ENCODE measurements at places on chromosomes 6 and 20.

DNA sequence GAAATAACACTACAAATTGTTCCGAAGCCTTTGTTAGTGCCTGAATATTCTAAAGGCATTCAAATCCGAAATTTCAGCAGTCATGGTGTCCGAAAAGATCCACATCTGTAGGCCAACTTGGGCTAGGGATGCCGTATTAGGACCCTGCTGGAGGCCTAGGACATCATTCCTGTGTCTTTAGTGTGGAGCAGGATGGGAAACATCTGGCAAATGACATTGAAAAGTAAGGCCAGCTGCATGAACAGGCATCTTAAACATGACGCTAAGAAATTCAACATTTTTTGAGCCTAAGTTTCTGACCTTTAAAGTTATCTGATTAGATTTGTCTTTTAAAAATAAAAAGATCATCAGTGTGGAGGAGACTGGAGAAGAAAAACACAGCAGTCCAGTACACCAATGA is 91.3 kb downstream of the MYLK4 start:
- no peak overlapping the region for H3K4me3 ChIP-seq
- H3K27ac ChIP-seq: no peak overlapping the region
- H3K4me1 ChIP-seq: peaks cover 12% of the 10 kb centered on the region
- no peaks in the 10 kb centered on the region for H3K27me3 ChIP-seq

DNA sequence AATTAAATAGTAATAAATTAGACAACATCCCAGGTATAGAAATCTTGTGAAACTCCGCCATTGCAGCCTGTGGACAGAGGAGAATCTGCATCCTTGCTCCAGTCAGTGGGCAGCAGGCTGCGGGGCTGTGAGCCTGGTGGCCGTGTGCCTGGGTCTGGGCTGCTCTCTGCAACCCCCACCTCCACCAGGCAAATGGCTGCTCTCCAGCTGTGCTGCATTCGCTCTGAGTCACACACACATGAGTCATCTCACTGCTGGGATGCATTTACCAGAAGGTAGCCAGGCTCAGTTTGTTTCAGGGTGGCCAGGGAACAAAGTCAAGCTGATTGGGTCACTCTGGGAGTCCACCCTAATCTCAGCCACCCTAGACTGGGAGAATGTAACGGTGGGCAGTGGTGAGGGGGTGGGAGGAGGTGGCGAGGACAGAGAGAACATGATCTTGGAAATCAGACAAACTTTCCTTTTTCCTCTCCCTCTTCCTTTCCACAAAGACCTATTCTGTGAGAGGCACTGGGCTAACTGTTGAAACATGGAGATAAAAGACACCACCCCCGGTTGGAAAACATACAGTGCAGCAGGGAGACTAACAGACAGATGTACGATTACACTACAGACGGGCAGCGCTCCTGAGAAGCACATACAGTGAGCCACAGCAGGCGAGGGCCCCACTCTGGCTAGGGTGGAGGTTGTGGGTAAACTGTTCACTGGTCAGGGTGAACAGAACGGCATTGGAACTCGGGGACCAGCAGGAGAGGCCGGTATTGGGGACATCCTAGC is 59.2 kb downstream of the TRAM2 start:
- peak; percentile 79 for DNase-seq
- H3K27ac ChIP-seq: peak overlapping the region; percentile 35
- peaks cover 13% of the 10 kb centered on the region for H3K4me1 ChIP-seq
- H3K36me3 ChIP-seq: peaks cover 5% of the 10 kb centered on the region
- H3K4me3 ChIP-seq: no peak overlapping the region

DNA sequence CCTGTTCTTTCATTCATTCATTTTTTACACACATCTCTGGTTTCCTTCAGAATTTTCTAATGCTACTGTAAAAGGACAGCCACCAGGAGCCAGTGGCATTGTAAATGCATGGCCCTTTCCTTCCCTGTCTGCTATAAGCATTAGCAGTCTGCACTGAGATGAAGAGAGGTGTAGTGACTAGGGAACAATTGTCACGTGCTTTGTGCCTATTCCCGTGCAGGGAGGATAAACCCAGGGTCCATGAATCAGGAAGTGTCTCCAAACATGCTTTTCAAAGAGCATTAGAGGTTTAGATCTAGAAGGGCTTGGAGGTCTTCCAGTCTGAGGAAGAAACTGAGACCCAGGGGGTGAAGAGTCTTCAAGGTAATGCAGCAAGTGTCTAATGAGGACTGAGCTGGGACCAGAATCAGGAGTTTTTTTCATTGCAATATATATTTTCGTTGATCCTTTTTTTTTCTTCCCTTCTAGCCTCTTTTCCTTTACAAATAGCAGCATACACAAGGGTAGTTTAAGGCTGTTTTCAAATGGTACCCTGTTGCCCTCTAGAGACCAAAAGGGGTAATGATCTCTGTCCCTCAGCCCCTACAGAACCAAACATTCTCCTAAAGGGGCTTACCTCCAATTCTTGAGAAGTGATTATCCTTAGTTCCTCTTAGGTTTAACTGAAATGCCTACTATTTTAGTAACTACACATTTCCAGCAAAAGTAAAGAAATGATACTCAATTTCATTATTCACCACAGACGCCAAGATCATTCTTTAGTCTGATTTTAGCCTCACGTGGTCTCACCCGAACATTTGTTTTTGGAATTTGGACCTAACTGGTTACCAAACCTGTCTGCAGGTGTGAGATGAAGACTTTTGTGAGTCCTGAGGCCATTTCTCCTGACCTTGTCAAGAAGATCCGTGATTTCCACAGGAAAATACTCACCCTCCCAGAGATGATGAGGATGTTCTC is 6.6 kb downstream of the TRIM15 start:
- H3K4me3 ChIP-seq: no peak overlapping the region
- peaks cover 12% of the 10 kb centered on the region for H3K4me1 ChIP-seq
- peaks cover 38% of the 10 kb centered on the region for H3K27me3 ChIP-seq

DNA sequence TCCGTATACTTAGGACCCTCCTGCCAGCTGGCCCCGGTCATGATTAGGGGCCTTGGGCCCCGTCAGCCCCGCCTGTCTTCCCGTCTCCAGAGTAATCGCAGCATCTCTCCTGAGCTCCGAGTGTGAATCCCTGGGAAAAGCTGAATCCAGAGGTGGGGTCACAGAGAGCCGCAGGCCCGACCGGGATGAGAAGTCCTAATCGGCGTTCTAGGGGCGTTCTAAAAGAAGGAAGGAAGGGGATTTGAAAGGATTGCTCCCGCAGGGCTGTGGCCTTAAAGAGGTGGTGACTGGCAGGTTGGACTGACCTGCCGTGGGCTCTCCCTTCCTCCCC is 371 bp downstream of the HMGN4 start:
- peak overlapping the region; percentile 89 for H3K4me3 ChIP-seq
- no peak for DNase-seq
- H3K36me3 ChIP-seq: peaks cover 31% of the 10 kb centered on the region
- no peaks in the 10 kb centered on the region for H3K27me3 ChIP-seq
- H3K27ac ChIP-seq: peak overlapping the region; percentile 99

DNA sequence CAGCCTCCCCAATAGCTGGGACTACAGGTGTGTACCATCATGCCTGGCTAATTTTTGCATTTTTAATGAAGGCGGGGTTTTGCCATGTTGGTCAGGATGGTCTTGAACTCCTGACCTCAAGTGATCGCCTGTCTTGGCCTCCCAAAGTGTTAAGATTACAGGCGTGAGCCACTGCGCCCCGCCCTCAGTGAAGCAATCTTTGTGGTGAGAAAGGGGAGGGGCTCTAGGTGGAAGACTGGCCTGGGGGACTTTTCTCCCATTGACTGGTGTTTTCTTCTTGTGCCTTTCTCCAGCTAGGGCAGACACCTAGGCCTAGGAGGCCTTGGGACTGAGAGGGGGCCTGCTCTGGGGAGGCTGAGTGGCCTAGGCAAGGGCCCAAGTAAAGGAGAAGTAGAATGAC is 84.1 kb downstream of the DNAAF9 start:
- H3K27me3 ChIP-seq: no peaks in the 10 kb centered on the region
- H3K4me3 ChIP-seq: no peak overlapping the region
- no peak for DNase-seq
- no peak overlapping the region for H3K27ac ChIP-seq

DNA sequence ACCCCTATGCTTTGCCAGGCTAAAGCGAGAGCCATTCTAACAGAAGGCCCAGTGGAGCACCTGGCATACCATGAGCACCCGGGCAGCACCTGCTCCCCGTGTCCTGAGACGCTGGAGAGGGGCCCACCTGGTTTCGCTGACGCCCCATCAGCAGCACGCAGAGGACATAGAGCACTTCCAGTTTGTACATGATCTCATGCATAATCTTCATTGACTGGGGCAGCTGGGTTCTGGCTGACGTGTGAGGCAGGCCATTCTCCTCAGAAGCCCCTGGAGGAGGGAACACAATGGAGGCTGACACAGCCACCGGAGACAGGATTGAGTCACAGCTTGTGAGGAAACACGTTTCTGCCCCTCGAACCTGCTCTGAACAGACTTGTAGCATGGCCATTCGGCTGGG is 65.4 kb downstream of the MYH7B start:
- no peaks in the 10 kb centered on the region for H3K4me1 ChIP-seq
- H3K4me3 ChIP-seq: no peak overlapping the region
- H3K36me3 ChIP-seq: peaks cover 23% of the 10 kb centered on the region
- no peak for DNase-seq
- H3K27me3 ChIP-seq: no peaks in the 10 kb centered on the region
- H3K27ac ChIP-seq: no peak overlapping the region

- no peak overlapping the region for H3K4me3 ChIP-seq
- peaks cover 10% of the 10 kb centered on the region for H3K4me1 ChIP-seq
These were observed 336.0 kb upstream of the PRDM1 start for GRCh38 chr6:105750089-105750488.

- H3K4me3 ChIP-seq: no peak overlapping the region
- no peaks in the 10 kb centered on the region for H3K27me3 ChIP-seq
- no peaks in the 10 kb centered on the region for H3K36me3 ChIP-seq
- no peak overlapping the region for H3K27ac ChIP-seq
These were observed 45.5 kb downstream of the IRF4 start for GRCh38 chr6:437037-437392.

DNA sequence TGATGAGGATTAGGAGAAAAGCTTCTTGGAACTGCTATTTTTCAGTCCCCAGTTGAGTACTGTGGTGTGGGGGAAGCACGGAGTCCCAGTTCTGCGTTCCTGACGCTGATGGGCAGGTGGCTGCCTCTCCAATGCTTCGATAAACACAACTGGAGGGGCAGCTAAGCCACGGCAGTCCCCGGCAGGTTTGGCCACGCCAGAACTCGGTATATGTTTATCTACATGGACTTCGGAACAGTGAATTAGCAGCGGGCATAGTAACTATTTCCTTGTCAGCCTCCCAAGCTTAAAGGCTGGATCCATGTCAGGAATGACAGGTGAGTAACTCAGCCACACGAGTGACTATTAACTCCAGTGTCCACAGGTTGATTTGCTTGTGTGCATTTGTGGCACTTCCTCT is 354.4 kb downstream of the ZFAND3 start:
- H3K4me3 ChIP-seq: no peak overlapping the region
- no peaks in the 10 kb centered on the region for H3K27me3 ChIP-seq
- H3K36me3 ChIP-seq: no peaks in the 10 kb centered on the region
- DNase-seq: no peak

DNA sequence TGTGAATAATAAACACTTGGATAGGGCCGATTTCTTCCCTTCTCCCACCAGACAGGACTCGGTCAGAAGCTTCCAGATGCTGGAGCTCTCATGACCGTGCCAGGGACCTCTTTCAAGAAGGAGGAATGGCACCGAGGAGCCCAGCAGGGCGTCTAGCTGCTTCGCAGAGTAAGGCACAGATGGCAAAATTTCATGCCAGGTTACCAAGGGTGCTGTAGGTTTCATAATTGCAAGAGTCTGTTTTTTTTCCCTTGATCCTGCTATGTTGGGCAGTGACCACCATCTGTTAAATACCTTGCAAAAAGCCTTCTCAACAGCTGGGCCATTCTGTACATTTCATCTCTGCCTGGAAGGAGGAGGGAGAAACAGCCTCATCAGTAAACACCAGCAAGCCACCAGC is 111.8 kb downstream of the EDN3 start:
- no peak overlapping the region for H3K4me3 ChIP-seq
- H3K27ac ChIP-seq: no peak overlapping the region
- H3K27me3 ChIP-seq: peaks cover 4% of the 10 kb centered on the region
- no peak for DNase-seq
- H3K36me3 ChIP-seq: no peaks in the 10 kb centered on the region

DNA sequence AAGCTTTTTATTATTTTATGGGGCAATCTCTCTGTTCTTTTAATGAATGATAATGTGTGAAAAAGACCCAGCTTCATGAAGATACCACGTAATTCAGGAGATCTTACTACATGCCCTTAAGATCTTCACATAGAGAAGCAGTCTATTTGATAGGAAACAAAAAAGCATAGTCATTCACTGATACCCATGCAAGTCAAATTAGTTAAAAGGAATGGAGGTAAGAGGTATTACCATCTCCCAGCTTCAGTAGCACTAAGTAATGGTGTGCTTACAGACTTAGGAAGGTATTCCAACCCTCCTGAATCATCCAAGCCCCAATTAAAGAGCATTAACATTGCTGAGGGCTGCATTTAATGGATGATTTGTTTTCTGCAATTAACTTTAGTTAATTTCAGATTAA is 364.7 kb downstream of the SYNE1 start:
- DNase-seq: no peak
- H3K27me3 ChIP-seq: no peaks in the 10 kb centered on the region
- H3K4me3 ChIP-seq: no peak overlapping the region
- no peaks in the 10 kb centered on the region for H3K36me3 ChIP-seq
- H3K27ac ChIP-seq: no peak overlapping the region
- H3K4me1 ChIP-seq: peaks cover 11% of the 10 kb centered on the region

DNA sequence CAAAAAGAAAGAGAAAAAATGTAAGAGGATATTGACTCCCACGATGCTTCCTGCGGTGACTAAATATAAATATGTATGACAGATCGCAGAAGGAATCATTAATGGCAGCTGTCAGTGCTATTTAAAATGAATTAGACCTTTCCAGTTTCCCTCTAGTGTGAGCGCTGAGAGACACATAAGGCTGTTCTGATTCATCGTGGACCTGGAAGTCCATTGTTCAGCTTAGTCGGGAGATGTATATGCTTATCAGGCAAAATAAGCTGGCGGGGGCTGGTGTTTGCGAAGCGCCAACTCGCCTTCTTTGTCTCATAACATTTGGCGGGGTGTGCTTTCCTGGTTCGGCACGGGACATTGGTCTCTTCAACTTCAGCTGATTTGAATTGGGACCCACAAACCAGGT is 95.4 kb downstream of the CDH4 start:
- H3K36me3 ChIP-seq: no peaks in the 10 kb centered on the region
- no peak overlapping the region for H3K4me3 ChIP-seq
- no peak for DNase-seq
- H3K4me1 ChIP-seq: no peaks in the 10 kb centered on the region
- H3K27ac ChIP-seq: no peak overlapping the region
- H3K27me3 ChIP-seq: peaks cover 4% of the 10 kb centered on the region

GRCh38 chr20:15875446-15875845 is 697.8 kb downstream of the KIF16B start:
- no peaks in the 10 kb centered on the region for H3K4me1 ChIP-seq
- no peaks in the 10 kb centered on the region for H3K27me3 ChIP-seq
- no peak overlapping the region for H3K27ac ChIP-seq

DNA sequence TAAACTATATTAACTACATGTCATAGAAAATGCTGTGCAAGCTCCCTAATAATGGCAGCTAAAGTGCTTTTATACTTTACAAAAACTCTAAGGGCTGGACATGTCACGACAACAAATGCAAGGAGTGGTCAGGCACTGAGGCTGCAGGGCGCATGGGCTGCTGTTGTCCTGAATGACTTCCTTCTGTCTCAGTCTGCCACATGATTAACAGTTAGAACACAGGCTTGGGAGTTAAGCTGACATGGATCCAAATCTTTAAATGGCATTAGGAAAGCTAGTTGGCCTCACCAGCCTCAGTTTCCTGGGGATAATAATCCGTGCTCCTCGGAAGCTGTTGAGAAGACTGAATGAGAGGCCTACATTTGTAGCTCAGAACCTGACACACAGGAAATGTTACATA is 57.4 kb downstream of the PREP start:
- DNase-seq: no peak
- H3K36me3 ChIP-seq: peaks cover 59% of the 10 kb centered on the region
- H3K27me3 ChIP-seq: no peaks in the 10 kb centered on the region
- no peak overlapping the region for H3K4me3 ChIP-seq
- no peak overlapping the region for H3K27ac ChIP-seq
